ENCODE measurements at places on chromosomes 3 and 15.

GRCh38 chr15:24985224-24985623, 30.4 kb downstream of the SNRPN start:
- no peak for DNase-seq

GRCh38 chr15:90200534-90201129, 498 bp upstream of the SEMA4B start:
- no peak for DNase-seq

DNA sequence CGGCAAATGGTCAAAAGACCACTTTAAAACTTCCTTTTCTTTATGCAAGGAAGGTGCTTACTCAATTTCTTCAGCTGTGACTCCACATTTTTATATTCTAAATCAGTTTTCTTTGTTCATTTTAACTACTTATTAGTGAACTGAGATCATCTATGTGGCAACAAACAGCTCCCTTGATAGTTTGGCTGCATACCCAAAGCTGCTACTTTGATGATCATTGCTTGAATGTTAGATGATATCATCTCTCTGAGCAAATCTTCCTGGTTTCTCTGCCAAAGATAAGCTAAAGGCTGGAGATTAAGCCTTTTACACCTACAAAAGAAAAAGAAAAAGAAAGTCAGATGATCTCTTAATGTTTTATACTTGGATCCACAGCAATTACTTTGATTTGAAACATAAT, 95.5 kb downstream of the DPH6 start:
- no peak for DNase-seq

DNA sequence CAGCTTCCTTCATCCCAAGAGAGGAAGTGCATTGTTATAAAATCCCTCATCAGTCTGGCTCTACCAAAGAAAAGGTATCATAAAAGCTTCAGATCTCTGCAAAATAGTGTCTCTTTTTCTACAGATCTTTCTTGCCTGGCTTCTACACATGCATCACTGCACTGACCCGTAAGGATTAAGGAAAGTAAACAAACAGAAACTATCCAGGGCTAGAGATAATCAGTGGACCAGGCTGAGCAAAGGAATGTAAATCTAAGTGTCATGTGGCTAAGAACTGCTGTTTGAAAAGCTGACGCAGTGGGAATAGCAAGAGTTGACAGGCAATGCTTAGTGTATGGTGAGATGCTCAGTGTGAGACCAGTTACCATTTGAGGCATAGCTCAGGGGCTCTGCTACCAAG, 339.7 kb downstream of the IL5RA start:
- DNase-seq = no peak

GRCh38 chr15:94000606-94001005, 230.8 kb upstream of the MCTP2 start:
- DNase-seq = no peak

DNA sequence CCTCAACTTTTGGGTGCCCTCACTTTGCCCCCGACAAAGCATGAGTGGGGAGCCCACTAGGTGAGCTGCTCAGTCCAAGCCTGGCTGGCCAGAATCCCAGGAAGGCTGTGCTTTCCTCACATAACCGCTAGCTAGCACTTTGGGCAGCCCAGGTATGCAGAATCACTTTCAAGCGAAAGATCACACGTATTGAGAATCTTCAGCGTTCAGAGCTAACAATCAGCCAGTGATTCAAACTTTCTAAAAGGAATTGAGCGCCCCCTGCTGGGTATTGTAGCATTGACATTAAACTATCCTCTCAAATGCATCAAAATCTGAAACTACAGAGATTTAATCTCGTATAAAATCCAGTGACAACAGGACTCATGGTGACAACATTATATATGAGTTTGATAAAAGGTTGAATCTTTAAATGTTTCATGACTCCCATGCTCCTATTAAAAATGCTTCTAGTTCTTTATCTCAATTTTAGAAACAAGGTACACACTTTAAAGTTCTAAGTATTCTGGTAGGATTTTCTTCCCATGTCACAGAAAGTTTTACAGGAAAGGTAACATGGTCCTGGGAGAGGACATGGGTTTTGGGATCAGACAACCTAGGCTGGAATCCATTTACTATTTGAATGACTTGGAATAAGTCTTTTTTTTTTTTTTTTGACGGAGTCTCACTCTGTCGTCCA, 11.8 kb downstream of the ANAPC13 start:
- DNase-seq = peak; percentile 73

GRCh38 chr15:73305331-73306211, 63.2 kb downstream of the HCN4 start:
- no peak for DNase-seq

GRCh38 chr3:43866529-43867353, 176.0 kb downstream of the ABHD5 start:
- DNase-seq = no peak

DNA sequence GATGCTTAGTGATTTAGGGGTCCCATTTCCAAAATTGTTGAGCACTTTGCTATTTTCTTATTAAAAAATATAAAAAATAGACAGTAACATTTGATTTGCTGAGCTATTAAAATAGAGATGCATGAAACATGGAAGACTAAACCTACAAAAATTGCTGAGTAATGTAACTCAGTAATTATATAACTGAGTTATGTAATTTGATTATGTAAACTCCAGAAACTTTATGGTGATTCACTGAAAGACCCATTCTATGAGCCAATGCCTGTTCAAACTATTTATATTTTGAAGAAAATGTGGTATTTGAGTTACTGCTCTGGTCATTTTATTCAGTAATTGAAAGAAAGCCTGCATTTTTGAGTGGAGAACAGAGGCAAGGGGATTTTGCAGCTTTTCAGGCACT, 1221.5 kb upstream of the ALCAM start:
- DNase-seq = no peak

DNA sequence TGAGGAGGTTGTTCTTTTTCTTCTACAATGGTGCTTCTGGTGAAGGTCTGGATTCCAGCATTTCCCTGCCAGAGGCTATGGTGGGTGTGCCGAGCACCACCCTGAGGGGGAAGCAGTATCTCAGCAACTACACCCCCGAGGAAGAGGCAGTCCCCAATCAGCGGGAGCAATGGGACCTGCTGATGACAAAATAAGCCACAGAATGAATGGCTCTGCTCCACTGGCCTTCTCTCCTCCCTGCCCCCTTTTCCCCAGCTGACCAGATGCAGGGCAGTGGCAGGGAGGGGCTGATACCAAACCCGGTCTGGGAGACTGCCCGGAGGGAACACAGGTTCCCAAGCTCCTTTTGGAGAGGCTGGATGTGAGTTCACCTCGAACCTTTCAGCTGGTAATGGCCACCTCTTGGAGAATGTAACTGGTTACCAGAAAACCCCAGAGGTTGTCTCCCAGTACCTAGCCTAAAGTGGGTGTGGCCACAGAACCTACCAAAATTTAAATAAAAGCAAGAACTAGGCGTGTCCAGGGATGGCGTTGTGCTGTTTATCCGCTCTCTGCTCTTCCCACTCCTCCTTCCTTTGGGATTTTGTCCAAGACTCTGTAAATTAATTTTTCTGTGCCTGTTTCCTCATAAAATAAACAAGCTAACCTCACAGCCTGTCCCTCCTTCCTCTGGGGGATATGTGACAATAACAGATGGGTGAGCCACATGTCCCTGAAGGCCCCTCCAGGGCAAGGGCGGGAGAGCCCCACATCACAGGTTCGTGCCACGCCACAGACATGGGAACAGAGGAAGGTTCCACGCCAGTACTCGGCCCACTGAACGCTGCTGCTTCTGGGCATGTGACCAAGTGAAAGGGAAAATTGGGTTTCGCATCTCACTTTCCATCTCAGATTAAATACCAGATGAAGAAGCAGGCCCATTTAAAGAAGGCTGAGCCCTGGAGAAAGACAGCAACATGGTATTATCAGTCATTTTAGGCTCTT, 35.1 kb upstream of the SPTBN5 start:
- DNase-seq = no peak

GRCh38 chr3:24136624-24137310, 191.7 kb downstream of the NR1D2 start:
- no peak for DNase-seq

GRCh38 chr3:170634663-170635384, 48.9 kb upstream of the SLC7A14 start:
- no peak for DNase-seq

DNA sequence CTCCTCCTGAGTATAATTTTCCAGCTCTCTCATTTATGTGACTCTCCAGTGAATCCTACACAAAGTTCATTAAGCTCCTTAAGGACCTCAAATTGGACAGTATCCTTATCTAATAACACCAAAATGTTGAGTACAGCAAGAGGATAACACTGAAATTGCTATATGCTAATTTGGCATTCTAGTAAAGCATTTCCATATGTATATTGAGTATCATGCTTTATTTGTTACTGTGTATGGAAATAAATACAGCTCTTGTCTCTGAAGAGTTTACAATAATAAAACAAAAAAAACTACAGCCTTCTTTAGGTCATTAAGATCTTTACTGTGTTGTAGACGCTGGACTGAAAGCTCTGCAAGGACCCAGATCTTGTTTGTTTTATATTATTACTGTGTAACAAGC, 1341.3 kb downstream of the ROBO1 start:
- DNase-seq = no peak

DNA sequence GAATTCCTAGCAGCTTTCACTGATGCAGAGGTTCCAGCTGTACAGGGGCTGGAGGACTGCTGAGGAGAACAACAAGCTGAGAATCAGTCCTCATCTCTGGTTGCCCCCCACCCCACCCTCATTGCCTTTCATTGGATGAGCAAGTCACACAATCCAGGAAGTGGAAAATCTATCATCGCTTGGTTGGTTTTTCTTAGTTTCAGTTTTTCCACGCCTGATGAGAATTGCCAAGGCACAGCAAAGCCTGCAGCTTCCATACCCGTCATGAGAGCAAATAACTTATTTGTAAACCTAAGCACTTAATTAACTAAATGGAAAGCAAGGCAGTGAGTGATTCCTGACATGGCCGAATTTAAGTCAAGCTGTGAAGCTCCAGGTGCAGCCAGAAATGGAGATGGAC, 21.4 kb upstream of the LIPC start:
- DNase-seq = peak; percentile 8

DNA sequence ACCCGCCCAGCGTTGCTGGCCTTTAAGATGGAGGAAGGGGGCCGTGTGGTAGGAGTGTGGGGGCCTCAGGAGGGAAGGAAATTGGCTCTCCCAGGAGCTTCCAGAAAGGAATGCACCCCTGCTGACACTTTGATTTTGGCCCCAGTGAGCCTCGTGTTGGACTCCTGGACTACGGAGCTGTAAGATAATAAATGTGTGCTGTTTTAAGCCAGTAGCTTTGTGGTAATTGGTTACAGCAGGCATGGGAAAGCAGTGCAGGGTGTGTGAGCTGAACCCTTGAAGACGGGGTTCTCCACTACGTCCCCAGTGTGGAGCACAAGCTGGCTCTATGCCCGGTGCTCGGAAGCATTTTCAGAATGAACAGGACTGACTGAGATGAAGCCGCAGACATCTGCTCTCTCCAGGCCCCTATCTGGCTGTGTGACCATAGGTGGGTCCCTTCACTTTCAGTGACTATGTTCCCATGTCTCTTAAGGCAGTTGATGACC, 22.9 kb upstream of the CGNL1 start:
- no peak for DNase-seq

DNA sequence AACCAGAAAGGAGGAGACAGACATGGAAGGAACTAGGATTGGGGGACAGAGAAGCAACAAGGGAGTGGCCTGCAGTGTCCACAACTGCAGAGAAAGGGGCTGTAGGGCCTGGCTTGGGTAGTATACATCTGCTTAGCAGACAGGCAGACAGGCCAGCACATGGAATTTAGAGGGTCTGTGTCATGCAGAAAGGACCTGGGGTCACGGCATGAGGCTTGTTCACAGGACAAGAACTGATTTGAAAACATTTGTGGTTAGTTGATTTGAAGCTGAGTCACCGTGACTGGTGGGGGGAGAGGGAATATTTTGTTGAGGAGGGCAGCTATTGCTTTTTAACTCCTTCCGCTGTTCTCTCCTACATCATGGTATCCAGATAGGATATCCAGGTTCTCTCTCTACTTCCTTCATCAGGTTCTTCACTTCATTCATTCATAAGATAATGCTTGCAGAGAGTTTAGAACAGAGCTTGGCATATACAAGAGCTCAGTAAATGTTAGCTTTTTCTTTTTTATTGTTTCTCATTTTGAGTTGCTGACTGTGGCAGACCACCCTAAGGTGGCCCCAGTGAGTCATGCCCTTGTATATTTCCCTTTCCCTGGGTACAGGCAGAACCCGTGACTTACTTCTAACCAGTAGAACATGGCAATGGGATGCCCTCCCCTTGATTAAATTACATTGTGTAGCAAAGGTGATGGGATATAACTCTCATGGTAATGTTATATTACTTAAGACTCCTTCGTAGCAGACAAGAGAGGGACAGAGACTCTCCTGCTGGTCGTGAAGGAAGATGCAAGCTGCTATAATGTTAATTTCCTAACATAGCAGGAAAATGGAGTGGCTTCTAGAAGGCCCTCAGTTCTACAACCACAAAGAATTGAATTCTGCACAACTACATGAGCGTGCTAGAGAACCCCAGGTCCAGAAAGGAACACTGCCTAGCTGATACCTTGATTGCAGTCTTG, 95.0 kb upstream of the NMNAT3 start:
- DNase-seq = no peak

DNA sequence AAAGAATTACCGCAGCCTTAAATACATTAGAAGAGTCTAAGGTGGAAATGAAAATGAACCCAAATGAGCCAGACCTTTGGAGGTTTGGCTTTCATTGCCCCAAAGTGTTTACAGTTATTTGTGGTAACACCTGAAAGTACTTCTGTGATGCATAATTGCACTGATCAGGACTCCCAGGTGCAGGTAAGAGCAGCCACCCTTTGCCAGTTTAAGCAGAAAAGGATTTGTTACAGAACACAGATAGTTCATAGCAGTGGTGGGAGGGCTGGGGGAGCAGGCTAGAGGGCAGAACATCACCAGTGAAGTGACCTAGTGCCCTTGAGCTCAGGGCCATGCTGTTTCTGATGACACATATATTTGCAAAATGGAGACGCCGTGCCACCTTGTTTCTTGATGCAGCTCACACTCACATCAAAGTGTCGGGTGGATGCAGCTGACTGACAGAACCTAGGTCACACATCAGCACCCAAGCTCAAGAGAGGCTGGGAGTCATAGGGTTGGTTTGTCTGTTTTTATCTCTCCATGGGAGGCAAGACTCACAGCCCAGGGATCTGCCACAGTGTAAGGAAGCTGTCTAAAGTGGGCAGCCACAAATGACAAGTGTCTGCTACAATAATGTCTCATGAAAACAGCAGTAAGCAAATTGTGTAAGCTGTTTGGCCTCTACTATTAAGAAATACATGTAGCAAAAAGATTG, 49.1 kb downstream of the NEK11 start:
- no peak for DNase-seq

Measured in stimulated activated CD8-positive, alpha-beta memory T cell treated with anti-CD3 and anti-CD28 coated beads, Interleukin-7, amount 100 ng/mL, for 1 hour (primary cell).